ENCODE measurements at places on chromosomes 2 and 18.

- no peak for DNase-seq
These were observed 273.3 kb downstream of the TCF4 start for GRCh38 chr18:55314615-55315237.

GRCh38 chr2:176935543-176936102 lies 277.0 kb upstream of the HNRNPA3 start:
- no peak for DNase-seq

DNA sequence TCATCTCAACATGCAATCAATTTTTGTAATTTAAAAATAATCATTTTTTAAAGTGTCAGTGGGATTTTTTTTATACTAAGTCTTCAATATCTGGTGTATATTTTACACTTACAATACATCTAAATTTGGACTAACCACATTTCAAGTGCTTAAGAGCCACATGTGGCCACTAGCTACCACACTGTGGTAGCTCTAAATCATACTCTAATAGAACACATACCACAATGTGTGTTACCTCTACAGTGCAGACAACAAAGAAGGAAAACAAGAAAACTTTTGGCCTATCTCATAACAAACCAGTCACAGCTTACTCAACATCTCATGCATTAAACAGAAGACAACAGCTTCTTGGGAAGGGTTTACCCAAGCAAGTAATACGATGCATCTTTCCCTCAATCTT lies 24.5 kb downstream of the PIAS2 start:
- DNase-seq = no peak

- no peak for DNase-seq
These were observed 1142.1 kb downstream of the CNTNAP5 start for GRCh38 chr2:125167152-125167551.

GRCh38 chr2:134070281-134070741 lies 183.6 kb upstream of the MGAT5 start:
- DNase-seq = no peak

All from effector memory CD4-positive, alpha-beta T cell (primary cell).